ENCODE measurements at places on chromosomes 13 and 19.

GRCh38 chr13:32669030-32669646, 82.9 kb downstream of the PDS5B start:
- no peak for DNase-seq

DNA sequence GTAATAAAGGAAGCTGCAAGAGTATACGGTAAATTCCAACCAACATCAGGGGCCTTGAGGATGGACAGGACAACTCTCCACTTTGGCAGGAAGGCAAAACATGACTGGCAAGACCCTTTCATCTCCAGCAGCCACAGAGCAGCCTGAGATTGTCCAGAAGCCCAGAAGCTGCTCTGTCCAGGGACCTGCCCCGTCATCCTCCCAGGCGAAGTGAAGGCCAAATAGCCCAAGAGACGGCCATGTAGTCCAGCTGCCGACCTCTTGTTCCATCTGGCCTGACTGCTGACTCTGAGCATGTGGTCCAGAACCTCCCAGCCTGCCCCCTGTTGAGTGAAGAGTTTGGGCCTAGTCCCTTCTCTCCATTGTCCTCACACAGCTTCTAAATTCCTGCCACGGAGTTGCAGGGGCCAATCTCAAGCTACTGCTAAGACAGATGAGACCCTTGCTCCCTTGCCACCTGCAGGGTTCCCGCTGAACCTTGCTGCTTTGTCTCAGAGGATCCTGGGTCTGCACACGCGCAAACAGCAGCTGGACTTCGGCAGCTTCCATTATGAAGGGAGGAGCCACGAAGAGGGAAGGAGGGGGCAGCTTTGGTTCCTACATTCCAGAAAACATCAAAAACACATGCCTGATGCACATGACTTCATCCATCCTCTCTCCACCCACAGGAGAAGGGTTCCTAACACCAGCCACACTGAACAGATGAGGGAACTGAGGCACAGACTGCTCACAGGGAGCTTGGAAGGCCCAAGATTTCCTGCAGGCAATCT, 196.9 kb downstream of the KATNAL1 start:
- DNase-seq = no peak

GRCh38 chr13:50757008-50757407, 86.5 kb downstream of the DLEU7 start:
- DNase-seq = no peak

GRCh38 chr19:39196320-39196719, 444 bp upstream of the NCCRP1 start:
- DNase-seq = no peak

DNA sequence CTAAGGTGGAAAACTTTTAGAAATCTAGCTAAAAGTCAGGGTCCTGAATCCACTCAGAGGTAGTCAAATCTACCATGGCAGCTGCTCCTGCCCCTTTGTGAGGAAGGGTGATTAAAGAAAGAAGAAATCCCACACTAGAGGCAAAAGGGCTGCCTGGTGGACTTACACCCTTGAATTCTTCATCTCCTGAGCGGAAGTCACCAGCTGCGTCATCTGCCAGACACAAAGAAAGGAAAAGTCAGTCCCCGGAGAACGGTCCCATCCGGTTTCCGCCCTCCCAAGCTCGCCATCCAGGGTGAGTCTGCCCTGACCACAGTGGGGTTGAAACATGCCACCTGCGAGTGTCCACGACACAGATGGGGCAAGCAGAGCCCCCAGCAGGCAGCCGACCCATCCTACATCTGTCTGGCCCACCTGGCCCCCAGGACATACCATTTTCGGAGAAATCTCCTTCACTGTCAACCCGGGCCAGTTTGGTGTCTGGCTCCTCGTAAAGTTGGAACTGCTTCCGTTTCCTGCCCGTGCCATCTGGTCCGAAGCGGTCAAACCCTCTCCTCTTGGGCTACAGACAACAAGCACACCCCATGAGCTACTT, 7.7 kb downstream of the AKAP8 start:
- no peak for DNase-seq

DNA sequence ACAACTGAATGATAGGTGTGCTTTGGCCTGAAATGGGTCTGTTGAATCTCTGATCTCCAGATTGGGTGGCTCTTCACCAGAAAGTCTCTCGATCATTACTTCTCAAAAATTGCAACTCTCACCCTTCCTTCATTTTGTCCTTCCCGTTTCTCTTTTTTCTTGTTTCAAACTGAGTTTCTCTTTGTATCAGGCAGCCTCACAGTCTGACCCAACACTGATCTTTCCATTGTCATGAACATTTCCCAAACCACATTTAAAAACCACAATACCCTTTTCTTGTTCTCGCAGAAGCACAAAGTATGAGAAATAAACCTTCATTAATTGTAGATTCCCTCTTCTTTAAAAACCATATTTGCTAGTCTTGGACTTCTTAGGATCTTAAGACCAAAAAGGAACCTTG, 33.6 kb upstream of the HMGB1 start:
- no peak for DNase-seq

DNA sequence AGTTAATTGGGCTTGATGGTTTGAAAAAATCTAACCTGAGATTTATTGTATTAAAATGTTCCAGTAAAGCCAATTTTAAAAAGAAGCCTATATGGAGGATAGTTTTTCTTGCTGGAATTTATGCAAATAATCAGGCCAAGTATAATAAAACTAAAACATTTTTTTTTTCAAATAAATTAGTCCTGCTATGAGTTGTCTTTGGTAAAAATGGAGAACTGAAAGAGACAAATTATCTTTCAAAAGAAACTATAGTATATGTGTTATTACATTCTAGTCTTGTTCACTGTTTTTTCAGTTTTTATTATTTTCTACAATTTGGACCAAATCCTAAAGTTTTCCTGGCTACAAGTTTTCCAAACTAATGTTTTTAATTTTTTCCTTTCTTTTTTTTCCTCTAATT, 468.9 kb downstream of the UQCRFS1 start:
- DNase-seq = no peak

DNA sequence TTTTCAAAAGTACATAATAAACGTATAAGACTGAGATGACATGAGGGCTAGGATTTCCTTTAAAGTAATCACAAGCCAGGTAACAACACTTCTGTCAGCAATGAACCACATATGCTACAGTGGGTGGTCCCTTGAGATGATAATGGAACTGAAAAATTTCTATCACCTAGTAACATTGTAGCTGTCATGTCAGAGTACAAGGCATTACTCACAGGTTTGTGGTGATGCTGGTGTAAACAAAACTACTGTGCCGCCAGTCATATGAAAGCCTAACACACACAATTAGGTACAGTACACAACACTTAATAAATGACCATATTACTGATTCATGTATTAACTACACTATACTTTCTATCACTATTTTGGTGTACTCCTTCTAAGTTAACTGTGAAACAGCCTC, 36.8 kb downstream of the MIPEP start:
- no peak for DNase-seq
